ENCODE measurements at places on chromosomes 3 and 15.

DNA sequence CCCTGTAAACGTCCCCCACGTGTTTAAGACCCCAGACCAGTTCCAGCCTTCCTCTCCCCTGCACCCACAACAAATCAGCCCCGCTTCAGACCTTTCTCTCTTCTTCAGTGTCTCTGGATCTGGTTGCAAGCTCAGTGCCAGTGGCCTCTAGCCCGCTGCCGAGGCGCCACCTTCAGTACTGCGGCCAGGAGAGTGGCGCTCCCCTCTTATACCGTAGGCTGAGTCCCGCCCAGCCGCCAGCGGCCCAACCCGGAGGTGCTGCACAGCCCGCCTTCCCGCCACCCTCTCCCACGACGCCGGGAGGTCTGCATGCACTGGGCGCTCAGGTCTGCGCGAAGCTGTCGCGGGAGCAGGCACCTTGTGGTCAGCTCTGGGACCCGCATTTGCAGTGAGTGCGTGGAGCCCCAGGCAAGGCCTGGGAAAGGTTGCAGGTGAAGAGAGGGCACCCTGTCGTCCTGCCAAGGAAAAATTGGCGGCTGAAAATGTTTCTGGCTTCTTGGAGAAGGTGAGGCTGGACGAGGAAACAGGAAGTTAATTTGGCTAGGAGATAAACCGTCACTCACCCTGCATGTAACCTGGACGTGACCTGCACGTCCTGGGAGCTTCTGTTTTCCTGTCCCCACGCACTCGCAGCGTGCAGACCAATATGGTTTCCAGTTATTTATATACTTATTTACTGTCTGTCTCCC, at the start of gene C2CD4B:
Gene C2CD4B, minus strand, starts transcription at position 182 of the 689 bp plus-strand sequence. CDS start 301 bp downstream, outside the sequence.
- DNase-seq = no peak

- no peak for DNase-seq
Observed at GRCh38 chr3:131283862-131284261, 97.7 kb upstream of the NUDT16 start.

DNA sequence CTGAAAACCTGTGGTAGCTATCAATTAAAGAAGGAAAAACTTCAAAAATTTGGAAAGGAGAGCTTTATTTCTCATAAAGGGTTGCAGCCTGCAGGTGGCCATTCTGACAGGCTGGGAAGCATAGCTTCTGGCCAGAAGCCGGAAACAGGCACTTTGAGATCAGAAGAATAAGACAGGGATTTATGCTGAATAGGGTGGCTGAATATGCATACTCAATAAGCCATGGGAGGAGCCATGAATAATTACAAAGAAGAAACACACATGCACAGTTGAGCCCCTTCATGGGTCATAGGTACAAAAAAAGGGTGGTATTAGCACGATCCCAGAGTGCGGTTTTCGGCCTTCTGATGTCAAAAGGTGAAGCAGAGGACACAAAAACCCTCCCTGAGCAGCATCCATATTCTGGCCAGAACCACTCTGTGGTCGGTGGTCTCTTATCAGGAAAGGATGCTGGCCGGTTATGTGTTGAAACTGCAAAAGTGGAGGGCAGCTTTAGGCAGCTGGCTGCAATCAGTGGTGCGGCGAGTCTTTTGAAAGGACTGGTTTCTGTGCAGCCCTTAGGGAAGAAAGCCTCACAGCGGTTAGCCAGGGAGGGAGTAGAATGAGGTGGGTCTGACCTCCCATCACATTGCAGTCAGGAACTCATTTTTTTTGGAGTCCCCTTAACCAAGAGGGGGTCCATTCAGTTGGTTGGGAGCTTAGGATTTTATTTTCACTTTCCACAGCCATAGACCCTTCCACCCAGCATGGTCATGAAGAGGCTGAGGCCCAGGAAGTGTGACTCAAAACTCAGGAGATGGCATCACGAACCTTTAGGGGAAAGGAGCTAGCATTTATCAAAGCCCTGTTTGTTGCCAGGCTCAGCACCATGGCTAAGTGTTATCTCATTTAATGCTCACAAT, 34.7 kb upstream of the CCDC174 start:
- no peak for DNase-seq

- DNase-seq = no peak
Observed at GRCh38 chr3:191958980-191959671, 498.2 kb downstream of the PYDC2 start.

GRCh38 chr3:183285318-183285717, 32.3 kb downstream of the B3GNT5 start:
- no peak for DNase-seq

- DNase-seq = no peak
Observed at GRCh38 chr15:57541805-57542504, 49.7 kb upstream of the MYZAP start.

DNA sequence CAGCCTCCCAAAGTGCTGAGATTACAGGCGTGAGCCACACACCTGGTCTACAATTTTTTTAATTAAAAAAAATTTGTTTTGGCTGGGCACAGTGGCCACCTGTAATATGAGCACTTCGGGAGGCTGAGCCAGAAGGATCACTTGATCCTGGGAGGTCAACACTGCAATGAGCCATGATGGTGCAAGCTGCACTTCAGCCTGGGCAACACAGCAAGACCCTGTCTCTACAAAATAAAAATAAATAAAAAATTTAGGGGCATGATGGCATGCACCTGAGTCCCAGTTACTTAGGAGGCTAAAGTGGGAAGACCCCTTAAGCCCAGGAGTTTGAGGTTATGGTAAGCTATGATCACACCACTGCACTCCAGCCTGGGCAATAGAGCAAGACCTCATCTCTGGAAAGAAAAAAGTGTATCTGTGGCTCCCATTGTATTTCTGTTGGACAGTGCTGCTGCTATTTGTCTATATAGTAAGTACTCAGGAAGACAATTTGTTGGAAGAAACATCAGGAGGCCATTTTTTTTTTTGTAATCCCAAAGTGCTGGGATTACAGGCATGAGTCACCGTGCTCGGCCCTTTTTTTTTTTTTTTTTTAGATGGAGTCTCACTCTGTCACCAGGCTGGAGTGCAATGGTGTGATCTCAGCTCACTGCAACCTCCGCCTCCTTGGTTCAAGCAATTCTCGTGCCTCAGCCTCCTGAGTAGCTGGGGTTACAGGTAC, 27.5 kb upstream of the SH3BP5 start:
- no peak for DNase-seq

DNA sequence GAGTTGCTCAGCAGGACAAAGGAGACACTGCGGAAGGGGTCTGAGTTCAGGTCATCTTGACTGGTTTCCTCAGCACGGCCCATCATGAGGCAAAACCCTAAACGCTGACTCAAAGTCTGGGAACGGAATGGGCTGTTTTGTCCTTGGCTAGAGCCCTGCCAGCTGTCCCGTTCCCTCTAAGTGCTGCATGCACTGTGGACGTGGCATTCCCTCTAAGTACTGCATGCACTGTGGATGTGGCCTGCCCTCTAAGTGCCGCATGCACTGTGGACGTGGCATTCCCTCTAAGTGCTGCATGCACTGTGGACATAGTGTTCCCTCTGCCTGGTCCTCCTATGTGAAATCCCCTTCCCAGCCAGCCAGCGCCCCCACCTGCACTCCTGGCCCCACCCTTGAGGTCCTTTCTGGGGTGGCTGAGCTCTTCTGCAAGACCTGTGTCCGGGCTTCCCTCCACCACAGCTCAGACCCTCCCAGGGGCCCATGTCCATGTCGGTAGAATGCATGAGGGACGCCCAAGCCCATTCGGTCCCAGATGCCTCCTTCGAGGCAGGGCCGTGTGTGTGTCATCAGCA, 36.7 kb downstream of the TM2D3 start:
- DNase-seq = no peak

- no peak for DNase-seq
Observed at GRCh38 chr3:160049565-160049964, 60.9 kb downstream of the IL12A start.

- no peak for DNase-seq
Observed at GRCh38 chr3:194833114-194833910, 147.6 kb downstream of the FAM43A start.

DNA sequence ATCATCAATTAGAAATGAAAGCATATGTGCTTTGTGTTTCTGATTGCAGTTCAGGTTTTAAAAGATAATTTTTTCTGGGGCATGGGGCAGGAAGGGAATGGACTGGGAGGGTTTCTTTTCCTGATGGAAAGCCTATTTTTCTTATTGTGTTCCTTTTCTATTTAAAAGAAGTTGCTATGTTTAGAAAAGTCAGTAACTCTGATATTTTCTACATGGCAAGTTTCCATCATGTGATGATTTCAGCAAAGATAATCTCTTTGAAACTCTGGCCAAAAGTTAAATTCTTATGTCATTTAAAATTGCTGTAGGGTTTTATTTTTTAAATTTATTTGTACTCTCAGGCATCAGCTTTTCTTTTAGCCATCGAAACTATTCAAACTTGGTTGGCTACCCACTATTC, 601.2 kb downstream of the FOXP1 start:
- DNase-seq = no peak

GRCh38 chr15:91522605-91523332, 330.7 kb upstream of the SLCO3A1 start:
- no peak for DNase-seq

GRCh38 chr3:192917028-192917403, 640 bp downstream of the MB21D2 start:
- DNase-seq = no peak

DNA sequence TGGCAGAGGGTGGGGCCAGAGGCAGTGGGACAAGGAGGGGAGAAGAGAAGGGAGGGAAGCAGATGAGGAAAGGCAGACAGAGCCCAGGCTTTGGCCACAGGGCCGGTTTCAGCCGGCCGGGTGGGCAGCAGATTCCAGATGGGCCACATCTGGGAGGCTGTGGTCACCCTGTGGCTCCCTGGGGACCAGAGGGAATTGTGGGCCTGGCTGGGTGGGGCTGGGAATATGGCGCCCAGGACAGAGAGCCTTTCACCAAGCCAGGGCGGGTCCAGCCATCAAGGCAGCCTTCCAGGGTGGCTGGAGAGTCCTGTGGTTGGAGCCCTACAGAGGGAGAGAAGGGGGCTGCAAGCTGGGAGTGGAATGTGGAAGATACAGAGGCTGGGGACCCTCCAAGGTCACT, 18.9 kb downstream of the PTH1R start:
- DNase-seq = no peak

DNA sequence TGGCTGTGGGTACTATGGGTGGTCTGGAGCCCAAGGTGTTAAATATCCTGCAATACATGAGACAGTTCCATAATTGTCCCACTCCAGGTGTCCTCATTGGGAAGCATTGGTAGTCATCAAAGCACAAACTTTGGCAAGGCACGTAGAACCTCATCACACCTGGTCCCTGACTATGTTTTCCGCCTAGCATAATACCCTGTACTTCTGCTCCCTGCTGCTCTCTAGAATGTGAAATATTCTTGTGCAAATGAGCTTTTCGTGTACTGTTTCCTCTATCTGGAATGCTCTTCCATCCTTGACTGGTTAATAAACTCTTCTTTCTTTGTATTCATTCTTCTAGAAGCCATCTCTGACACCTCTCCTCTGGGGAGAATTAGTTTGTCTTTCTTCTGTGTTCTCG, 103.2 kb downstream of the EBLN2 start:
- DNase-seq = no peak

- no peak for DNase-seq
Observed at GRCh38 chr3:123869165-123869564, 15.0 kb downstream of the MYLK start.

DNA sequence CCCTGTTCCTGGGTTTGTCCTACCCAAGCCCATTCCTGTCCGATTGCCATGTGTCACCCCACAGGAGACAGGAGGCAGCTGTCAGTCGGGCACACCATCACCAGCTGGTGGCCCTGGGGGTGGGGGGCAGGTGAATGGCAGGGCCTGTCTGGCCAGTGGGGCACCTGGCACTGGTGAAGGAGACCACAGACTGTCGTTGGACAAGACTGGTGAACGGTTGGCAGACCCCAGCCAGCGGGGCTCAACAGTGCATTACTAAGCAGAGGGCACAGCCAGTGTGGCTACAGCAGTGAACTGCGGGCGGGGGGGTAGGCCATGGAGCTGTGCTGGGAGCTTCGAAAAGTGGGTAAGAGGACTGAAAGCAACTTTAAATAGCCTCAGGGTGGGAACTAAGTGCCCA, 2.1 kb downstream of the SEMA7A start:
- DNase-seq = no peak

DNA sequence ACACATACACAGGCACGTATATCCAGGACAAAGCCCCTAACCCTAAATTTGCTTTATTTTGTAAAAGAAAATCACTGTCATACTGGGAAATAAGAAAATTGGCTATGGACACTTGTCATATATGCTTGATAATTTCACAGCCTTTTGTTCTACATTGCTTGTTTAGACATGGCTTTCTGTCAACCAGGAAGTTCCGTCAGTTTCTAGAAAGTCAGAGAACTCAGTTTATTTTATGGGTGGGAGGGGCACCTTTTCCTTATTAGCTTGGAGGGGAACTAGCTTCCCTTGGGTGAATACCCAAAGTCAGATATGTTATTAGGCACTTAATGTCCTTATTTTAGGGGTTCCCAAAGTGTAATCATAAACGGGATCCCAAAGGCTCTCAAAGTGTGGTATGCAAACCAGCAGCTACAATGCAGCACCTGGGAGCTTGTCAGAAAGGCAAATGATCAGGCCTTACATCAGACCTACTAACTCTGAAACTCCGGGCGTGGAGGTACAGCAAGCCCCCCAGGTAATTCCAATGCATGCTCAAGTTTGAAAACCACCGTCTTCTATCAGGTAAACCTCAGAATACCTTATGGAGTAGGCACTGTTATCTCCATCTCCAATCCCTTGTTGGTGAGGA, 50.1 kb downstream of the CADPS start:
- DNase-seq = no peak

DNA sequence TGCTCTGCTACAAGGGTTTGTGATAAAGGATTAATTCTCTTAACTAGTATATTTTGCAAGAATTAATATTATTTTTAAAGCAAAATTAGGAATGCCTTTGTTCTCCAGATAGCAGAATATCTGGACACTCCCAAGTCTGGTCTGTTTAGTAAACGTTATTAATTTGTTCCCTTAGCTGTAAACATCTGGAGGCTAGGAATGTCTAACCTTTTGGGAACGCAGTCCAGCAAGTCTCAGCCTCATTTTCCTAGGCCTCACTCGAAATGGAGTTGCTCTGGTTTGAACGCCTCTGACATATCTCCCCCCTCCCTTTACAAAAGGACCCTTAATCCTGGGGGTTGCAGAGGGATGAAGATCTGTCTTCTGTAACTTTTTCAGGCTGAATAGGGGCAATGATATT, 59.3 kb upstream of the WNT7A start:
- no peak for DNase-seq

DNA sequence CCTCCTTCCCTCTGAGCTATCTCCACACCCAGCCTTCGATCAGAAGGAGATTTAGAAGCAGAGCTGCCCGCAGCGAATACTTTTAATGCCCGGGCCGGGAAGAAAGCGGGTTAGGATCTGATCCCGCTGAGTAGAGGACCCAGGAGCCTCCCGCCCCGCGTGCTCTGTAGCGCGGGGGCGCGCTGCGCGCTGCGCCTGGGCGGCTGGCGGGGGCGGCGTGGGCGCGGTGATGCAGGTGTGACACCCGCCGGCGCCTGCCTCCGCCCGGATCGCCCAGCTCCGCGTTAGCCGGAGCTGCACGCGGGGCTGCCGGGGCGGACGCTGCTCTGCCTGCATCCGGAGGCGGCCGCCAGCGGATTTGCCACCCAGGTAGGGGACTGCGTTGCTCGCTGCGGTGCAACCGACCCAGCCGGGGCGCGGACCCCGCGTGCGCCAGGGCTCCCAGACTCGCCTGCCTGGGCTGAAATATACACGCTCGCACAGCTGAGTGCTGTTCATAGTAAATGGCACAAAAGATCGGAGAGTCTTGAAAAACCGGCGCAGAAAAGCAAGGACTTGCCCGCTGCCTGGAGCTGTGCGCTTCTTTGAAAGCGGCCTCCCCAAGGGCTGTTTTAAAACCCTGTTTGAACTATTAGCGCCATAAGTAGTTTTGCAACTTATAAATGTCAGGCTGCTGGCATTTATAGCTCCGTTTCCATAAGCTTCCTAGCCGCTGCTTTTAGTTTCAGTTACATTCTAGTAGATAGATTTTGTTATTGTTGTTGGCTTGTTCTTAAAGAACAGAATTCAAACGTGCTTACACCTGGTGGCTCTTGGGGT, at the start of gene SV2B:
Gene SV2B, plus strand, starts transcription at position 263 of the 819 bp plus-strand sequence. CDS start 126,007 bp downstream, outside the sequence.
- DNase-seq = peak; percentile 19

All from stimulated activated CD8-positive, alpha-beta memory T cell treated with anti-CD3 and anti-CD28 coated beads, Interleukin-15, amount 100 ng/mL, for 4 hours (primary cell).